DND-41 (cell line): ENCODE measurements at places on chromosomes 11 and 22.

- DNase-seq, result no peak
Measured at GRCh38 chr22:49026494-49027367, 800.9 kb downstream of the BRD1 start.

DNA sequence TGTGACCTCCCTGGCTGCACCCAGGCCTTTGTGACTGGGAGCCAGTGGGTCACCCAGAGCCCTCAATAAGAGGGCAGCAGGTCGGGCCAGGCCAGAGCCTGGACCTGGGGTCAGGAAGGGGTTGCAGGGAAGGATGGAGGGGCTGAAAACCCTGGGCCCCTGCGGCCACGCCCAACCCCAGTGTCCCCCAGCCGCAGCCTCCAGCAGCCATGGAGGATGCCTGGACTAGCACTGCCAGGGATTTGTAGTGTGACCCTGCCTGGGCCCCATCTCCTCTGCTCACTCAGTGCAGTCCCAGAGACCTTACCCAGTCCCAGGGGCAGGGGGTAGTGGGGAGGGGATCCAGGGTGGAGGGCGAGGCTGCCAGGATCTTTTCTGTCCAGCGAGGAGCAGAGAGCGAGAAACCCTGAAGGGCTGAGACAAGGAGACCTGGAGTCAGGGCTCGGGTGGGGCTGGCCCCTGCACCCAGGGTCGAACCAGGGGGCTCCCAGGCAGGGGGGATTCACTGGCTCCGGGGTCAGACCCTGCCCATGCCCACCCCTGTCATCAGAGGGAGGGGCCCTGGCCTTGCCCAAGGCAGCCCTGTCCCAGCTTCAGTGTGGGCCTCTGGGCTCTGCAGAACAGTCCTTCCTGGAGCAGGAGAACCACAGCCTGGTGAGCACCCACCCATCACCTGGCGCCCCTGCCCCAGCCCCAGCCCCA is 187.5 kb downstream of the IGLL1 start:
- DNase-seq, result no peak

DNA sequence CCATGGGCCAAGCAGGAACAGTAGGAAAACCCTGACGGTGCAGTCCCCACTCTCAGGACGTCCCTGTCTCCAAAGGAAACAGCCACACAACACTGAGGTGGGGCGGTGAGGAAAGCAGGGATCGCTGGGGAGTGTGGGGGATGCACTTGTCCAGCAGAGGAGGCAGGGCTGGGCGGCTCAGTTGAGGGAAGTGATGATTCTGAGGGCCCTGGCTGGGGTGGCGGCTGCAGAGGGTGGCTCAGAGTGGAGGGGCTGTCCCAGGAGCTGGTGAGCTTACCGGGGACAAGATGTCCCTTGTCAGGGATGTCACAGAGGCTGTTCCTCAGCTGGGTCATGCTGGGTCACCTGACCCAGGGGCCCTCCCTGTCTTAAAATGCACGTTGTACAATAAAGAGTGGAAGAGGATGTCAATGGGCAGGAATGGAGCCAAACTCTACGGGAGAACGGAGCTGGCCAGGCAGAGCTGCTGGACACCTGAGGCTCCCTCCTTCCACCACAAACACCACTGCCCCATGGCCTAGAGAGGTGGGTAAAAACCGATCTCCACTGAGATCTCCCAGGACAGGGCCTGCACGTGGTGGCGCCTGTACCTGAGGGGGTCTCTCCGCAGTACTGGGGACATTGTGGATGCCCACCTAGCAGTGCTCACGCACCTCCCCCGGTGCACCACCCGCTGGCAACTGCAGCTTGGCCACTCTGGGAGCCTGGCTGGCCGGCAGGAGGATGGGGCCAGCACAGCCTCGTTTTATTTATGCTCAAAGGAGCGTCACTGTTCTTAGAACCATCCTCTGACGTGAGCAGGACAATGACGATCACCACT is 9.7 kb upstream of the EFCAB6 start:
- DNase-seq, result no peak

DNA sequence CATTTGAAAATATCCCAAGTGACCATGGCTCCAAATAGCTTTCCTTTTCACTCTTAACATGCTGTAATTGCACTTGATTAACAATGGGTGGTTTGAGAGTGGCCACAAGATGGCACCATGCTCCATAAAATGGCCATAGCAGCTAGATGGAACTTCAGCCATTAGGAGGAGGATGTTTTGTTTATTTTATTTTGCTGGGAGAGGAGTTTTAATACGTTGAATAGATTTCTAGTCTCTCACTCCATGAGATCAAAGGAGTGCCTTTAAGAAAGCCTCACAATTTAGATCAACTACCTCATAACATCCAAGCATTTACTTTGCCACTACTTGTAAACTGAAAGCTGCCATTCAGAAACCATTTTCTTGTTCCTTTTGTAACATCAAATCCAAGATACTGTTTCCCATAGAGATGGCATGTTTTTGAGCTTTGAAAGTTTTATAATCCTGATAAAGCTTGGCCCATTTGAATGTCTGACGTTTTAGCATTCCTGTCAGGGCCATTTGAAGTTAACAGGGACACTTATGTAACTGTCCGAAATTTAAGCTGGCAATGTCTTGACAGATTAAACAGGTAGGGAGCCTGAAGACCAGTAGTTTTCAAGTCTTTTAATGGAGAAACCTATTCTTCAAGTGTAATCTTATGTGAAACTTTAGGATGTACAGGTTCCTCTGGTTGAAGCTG is 4.7 kb downstream of the FEN1 start:
- peak; percentile 74 for DNase-seq

- DNase-seq, result no peak
Measured at GRCh38 chr11:119052163-119052814, 4.7 kb downstream of the HYOU1 start.

DNA sequence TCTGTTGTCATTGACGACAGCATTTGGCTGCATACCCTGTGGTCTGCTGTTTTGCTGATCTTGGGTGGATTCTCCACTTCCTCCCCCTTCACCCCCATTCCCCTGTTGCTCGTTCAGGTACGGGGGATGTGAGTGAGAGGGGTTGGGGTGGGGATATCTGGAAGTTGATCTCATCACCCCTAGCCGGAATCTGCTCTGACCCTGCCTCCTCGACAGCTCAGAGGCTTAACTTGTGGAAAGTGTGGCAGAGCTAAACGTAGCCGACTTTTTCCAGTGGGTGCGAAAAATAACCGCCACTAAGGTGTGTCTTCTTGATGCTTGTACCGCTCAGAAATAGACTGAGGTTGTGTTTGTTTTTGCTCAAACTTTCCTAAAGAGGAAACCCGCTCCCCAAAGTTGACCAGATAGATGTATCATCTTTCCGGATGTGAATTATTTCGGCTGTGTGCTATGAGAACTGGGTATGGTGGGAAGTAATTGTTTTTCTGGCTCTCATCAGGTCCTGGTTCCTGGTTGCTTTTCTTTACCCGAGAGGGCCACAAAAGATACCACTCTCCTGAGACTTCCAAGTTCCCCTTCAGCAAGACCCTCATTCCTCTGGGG is 6.6 kb downstream of the ZBTB16 start:
- no peak for DNase-seq

- no peak for DNase-seq
Measured at GRCh38 chr22:23085785-23086184, 15.5 kb downstream of the GNAZ start.

DNA sequence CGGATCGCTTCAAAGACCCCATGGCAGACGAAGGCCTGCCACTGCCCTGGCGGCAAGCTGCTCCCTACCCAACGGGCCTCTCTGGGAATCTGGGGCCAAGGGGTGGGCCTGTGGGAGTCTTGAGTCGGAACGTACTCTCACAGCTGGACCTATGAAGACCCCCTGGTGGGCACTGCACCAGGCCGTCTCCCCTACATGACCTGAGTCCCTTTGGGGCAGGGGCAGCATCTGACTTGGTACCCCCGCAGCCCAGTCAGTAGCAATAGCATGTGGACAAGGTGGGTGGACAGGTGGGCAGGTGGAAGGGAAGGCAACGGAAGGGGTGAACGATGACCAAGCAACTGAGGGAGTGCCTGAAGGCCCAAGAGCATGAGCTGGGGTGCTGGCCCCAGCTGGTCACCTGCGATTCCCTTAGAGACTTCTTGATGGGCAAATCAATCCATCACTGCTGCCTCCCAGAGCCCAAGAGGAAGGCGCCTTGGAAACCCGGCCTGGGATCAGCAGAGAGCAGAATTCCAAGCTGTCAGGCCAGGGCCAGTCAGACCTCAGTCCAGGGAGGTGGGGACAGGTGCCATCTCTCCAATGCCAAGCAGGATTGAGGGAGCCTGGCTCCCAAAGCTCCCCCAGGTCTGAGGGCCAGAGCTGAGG is 35.3 kb downstream of the ARAP1 start:
- DNase-seq, result no peak

DNA sequence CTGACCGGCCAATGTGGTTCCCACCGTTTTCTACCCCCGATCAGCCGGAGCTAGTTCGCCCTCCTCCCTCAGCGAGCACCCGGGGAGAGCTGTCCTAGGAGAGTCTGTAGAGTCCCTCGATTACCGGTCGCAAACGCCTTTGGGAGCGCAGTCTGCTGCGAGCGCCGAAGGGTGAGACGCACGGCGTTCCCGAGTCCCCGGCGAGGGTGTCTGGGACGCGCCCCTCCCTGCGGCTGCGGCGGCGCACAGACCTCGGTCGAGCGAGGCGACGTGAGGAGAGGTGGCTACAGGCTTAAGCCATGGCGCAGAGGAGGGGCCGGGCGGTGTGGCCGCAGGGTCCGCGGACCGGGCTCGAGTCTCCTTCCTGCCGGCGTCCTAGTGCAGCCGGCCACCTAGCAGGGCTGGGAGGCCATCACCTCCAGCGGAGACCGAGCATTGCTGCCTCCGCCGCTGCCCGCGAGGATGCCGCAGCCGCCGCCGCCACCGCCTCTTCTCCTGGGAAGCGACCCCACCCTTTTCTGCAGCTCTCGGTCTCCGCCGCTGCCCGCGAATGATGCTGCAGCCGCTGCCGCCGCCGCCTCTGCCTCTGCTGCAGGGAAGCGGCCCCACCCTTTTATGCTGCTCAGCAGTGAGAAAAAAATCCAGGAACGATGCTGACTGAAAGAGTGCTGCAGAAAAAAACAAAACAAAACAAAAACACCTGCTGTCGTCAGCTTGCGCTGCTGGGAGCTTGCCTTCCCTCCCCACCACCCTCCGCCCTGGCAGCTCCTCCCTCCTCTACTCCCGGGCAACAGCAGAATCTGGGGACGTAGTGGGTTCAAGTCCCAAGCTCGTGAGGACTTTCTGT is at the start of gene MAP6:
TSS of gene MAP6 (minus strand) at position 588 of the 847 bp plus-strand sequence. CDS start 669 bp downstream, outside the sequence.
- no peak for DNase-seq

- peak; percentile 61 for DNase-seq
Measured at GRCh38 chr11:113532697-113533424, 57.7 kb upstream of the DRD2 start.

DNA sequence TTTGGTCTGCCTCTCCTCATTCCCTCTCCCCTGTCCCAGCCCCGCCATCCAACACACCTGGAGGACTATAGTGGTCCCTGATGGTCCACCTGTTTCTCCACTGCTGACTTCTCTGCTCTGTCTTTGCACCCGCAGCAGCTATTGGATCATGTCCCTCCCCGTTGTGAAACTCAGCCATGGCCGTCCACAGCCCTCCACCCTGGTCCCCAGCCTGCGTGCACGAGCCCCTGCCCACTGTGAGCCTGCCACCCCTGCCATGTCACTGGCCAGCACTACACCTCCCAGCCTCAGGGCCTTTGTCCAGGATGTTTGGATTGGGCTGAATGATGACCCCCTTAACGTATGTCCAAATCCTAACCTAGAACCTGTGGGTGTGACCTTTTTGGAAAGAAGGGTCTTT is 47.7 kb upstream of the SMIM38 start:
- no peak for DNase-seq

GRCh38 chr22:29037340-29037932 is 24.2 kb downstream of the C22orf31 start:
- no peak for DNase-seq

DNA sequence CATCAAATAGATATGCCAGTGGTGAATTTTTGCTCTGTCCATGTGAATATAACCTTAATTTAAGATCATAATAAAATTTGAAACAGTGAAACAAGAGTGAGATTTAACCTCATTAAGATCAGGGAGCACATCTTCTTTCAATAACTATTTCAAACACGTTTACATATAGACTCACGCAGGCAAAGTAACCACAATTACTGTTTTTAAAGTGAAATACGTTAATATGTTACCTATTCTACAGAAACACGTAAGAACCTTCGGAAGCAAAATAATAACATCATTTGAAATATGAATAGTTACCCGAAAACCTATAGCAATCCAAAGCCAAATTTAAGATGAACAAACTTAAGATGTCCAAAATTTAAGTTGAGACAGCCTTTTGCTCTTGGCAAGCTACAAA is 136.2 kb upstream of the ZC3H12C start:
- no peak for DNase-seq

DNA sequence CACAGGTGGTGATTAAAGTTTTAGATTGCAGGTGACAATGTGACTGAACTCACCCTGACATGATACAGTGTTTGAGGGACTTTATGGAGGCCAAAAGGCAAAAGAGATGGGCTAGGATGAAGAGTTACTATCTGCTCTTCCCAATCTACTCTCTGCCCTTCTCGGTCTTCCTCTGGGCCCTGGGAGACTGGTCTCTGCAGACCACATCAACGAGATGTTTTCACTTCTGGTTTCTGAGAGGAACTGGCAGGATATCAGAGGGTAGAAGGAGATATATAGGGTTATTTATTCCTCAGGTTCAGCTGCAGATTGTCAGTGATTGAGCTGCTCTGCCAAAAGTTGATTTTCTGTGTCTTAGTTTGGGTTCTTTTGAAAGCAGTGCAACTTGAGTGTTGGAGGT is 32.4 kb upstream of the CD44 start:
- DNase-seq, result peak; percentile 44

GRCh38 chr11:133162227-133162626 is 370.1 kb downstream of the OPCML start:
- DNase-seq, result no peak

- no peak for DNase-seq
Measured at GRCh38 chr11:120409655-120410054, 73.4 kb downstream of the ARHGEF12 start.

DNA sequence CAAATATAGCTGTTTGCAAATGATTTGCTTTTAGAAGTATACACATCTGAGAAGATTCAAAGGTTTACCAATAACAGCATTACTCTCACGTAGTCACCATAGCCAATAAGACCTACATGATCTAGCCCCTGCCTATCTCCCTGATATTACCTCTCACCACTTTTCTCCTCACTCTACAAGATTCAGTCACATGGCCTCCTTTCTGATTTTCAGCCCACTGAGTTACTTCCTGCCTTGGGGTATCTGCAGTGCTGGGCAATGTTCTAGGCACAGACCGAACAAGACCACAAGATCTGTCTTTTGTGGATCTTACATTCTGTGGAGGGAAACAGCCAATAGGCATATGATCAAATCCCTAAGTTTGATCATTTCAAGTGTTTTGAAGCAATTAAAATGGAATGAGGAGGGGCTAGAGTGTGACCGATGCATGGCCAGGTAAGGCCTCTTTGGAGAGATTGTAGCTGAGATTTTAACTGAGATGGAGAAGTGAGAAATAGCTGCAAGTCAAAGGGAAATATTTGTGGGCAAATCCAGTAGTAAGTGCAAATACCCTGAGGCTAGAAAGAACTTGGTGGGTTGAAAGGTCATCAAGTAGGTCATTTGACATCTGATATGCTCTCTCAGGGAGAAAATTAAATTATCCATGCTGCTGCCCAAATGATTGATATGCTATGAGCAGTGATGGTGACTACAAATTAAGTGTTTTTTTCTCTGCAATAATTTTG is 43.1 kb downstream of the ARL14EP start:
- no peak for DNase-seq

- DNase-seq, result peak; percentile 18
Measured at GRCh38 chr22:23144932-23145877, at the start of gene RAB36. Gene RAB36 (plus strand): TSS chr22:23145477. CDS start chr22:23146617, 1,140 bp downstream.

GRCh38 chr11:102806296-102806695 is 8.3 kb upstream of the MMP1 start:
- DNase-seq, result no peak
